ENCODE measurements at places on chromosomes 6 and 20. TPM values are rescaled to one million over a fixed set of nuclear protein-coding genes. Genes with fewer than 3 reads are reported as not detected.

OPRL1 gene
- polyA plus RNA-seq = 0.53 TPM

WFDC12 gene
- not detected for polyA plus RNA-seq

TMEM170B gene
- polyA plus RNA-seq = 0.14 TPM

C6orf132 gene
- 2.8 TPM for polyA plus RNA-seq

RSPO4 gene
- 1.9 TPM for polyA plus RNA-seq

ADGRG6 gene
- 0.38 TPM for polyA plus RNA-seq

SOX18 gene
- not detected for polyA plus RNA-seq

BPIFA1 gene
- polyA plus RNA-seq = not detected

PLEKHG1 gene
- polyA plus RNA-seq = 0.51 TPM

LZTS3 gene
- polyA plus RNA-seq = 3.9 TPM

CLVS2 gene
- not detected for polyA plus RNA-seq

GRCh38 chr6:14130435-14131075 is 13.0 kb downstream of the CD83 start:
- DNase-seq = peak; percentile 27
- peaks cover 3% of the 10 kb centered on the region for H3K4me1 ChIP-seq
- no peaks in the 10 kb centered on the region for H3K36me3 ChIP-seq

GRCh38 chr20:32980131-32980941 is 23.9 kb downstream of the SUN5 start:
- no peak for DNase-seq
- no peak overlapping the region for H3K27ac ChIP-seq
- H3K4me1 ChIP-seq = no peaks in the 10 kb centered on the region
- H3K27me3 ChIP-seq = no peaks in the 10 kb centered on the region
- no peaks in the 10 kb centered on the region for H3K36me3 ChIP-seq

DNA sequence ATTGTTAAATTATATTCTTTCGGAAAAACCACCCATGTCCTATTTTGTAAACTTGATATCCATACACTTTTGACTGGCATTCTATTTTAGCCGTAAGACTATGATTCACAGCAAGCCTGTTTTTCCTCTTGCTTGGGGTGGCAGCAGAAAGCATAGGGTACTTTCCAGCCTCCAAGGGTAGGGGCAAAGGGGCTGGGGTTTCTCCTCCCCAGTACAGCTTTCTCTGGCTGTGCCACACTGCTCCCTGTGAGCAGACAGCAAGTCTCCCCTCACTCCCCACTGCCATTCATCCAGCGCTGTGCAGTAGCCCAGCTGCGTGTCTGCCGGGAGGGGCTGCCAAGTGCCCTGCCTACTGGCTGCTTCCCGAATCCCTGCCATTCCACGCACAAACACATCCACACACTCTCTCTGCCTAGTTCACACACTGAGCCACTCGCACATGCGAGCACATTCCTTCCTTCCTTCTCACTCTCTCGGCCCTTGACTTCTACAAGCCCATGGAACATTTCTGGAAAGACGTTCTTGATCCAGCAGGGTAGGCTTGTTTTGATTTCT is 2.1 kb upstream of the ESR1 start:
- no peaks in the 10 kb centered on the region for H3K4me1 ChIP-seq
- peaks cover 56% of the 10 kb centered on the region for H3K27me3 ChIP-seq

DNA sequence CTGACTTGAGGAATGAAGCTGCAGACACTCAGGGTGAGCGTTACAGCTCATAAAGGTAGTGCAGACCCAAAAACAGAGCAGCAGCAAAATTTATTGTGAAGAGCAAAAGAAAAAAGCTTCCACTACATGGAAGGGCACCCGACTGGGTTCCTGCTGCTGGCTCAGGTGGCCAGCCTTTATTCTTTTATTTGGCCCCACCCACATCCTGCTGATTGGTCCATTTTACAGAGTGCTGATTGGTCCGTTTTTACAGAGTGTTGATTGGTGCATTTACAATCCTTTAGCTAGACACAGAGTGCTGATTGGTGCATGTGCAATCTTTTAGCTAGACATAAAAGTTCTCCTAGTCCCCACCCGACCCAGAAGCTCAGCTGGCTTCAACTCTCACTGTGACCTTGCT is 95.3 kb upstream of the STMND1 start:
- H3K27ac ChIP-seq = no peak overlapping the region
- H3K4me3 ChIP-seq = no peak overlapping the region
- no peak for DNase-seq
- H3K4me1 ChIP-seq = peaks cover 8% of the 10 kb centered on the region
- no peaks in the 10 kb centered on the region for H3K27me3 ChIP-seq

DNA sequence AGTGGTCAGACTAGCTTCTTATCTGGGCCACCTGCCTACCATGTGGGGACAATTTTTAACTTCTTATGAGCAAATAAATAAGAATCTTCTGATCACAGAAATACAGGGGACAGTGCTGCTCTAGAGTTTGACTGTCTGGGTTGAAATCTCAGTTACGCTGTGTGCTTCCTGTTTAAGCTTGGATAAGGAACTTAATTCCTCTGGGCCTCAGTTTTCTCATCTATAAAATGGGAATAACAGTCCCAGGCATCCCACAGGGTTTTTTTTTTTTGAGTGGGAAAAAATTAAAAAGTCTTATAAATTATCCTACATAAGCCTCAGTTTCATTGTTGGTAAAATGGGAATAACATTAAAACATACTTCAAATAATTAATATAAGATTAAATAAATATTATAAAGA is 340.9 kb downstream of the ESR1 start:
- peaks cover 72% of the 10 kb centered on the region for H3K36me3 ChIP-seq
- DNase-seq = no peak
- no peak overlapping the region for H3K27ac ChIP-seq
- H3K27me3 ChIP-seq = no peaks in the 10 kb centered on the region

- H3K27ac ChIP-seq = peak overlapping the region; percentile 70
- DNase-seq = peak; percentile 96
- no peaks in the 10 kb centered on the region for H3K36me3 ChIP-seq
- peaks cover 27% of the 10 kb centered on the region for H3K4me1 ChIP-seq
These were observed 130.5 kb downstream of the CEBPB start for GRCh38 chr20:50320901-50321796.

GRCh38 chr20:56773749-56774148 is 144.6 kb downstream of the TFAP2C start:
- H3K36me3 ChIP-seq = no peaks in the 10 kb centered on the region
- 0 out of 2 replicates have a peak, but pooled peaks cover 6% of the 10 kb centered on the region for H3K4me1 ChIP-seq
- H3K27me3 ChIP-seq = no peaks in the 10 kb centered on the region
- no peak overlapping the region for H3K4me3 ChIP-seq
- no peak for DNase-seq
- no peak overlapping the region for H3K27ac ChIP-seq

- no peaks in the 10 kb centered on the region for H3K4me1 ChIP-seq
- H3K27ac ChIP-seq = no peak overlapping the region
- H3K36me3 ChIP-seq = no peaks in the 10 kb centered on the region
- no peak overlapping the region for H3K4me3 ChIP-seq
These were observed 56.5 kb upstream of the MAP3K7 start for GRCh38 chr6:90643381-90643780.

GRCh38 chr6:37092923-37093727 is 76.8 kb upstream of the PIM1 start:
- no peaks in the 10 kb centered on the region for H3K27me3 ChIP-seq
- DNase-seq = peak; percentile 30
- no peak overlapping the region for H3K4me3 ChIP-seq
- H3K36me3 ChIP-seq = no peaks in the 10 kb centered on the region
- H3K27ac ChIP-seq = no peak overlapping the region

DNA sequence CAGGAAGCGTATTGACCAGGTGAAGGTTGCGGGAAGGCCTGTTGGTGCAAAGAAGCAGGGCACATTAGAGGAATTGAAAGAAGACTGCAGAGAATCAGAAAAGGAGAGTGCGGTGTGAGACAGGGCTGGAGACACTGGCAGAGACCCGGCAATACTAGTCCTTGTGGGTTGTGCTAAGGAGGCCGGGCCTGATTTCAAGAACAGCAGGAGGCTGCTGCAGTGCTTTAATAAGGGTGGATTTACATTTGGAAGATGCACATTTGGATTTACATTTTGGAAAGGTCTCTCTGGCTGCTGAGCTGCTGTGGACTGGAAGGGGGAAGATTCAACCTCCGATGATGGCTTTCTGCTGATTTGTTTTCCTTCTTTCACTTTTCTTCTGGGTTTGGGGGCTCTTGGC is 167.8 kb downstream of the SLC24A3 start:
- H3K27ac ChIP-seq = no peak overlapping the region
- no peaks in the 10 kb centered on the region for H3K36me3 ChIP-seq
- no peak overlapping the region for H3K4me3 ChIP-seq
- DNase-seq = no peak
- H3K4me1 ChIP-seq = no peaks in the 10 kb centered on the region
- no peaks in the 10 kb centered on the region for H3K27me3 ChIP-seq

GRCh38 chr6:161379834-161380582 is 106.1 kb upstream of the AGPAT4 start:
- peak; percentile 23 for DNase-seq
- no peak overlapping the region for H3K27ac ChIP-seq
- no peaks in the 10 kb centered on the region for H3K36me3 ChIP-seq

DNA sequence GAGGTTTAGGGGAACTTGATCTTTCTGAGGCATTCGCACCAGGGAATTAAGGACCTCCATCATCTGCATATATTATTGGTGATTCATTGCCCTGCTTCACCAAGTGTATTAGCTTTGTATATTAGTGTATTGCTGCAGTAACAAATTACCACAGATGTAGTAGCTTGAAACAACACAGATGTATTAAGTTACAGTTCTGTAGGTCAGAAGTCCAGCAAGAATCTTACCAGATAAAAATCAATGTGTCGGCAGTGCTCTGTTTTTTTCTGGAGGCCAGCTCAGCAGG is 65.8 kb downstream of the HMGN3 start:
- peak overlapping the region; percentile 52 for H3K4me3 ChIP-seq
- no peak overlapping the region for H3K27ac ChIP-seq
- H3K27me3 ChIP-seq = no peaks in the 10 kb centered on the region
- DNase-seq = peak; percentile 30
- H3K36me3 ChIP-seq = no peaks in the 10 kb centered on the region
